ENCODE measurements at places on chromosomes 4 and X.

- DNase-seq: no peak
Observed at GRCh38 chr4:127069675-127070074, 563.1 kb upstream of the INTU start.

GRCh38 chr4:3189459-3189858 is 59.5 kb upstream of the MSANTD1 start:
- DNase-seq: no peak

DNA sequence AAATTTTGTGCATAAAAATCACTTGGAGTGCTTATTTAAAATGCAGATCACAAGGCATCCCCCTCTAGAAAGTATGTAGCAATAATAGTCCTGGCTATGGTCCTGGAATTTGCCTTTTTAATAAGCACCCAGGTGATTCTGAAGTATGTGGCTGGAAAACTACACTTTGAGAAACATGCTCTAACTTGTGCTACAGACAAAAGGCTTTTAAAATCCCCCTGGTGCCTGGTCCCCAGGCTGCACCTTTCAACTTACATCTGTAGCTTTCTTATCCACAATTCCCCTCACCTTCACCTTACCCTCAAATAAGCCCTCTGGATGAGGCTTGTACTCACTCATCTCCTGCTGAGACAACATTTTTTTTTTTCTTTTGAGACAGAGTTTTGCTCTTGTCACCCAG is 21.1 kb downstream of the ART3 start:
- no peak for DNase-seq

DNA sequence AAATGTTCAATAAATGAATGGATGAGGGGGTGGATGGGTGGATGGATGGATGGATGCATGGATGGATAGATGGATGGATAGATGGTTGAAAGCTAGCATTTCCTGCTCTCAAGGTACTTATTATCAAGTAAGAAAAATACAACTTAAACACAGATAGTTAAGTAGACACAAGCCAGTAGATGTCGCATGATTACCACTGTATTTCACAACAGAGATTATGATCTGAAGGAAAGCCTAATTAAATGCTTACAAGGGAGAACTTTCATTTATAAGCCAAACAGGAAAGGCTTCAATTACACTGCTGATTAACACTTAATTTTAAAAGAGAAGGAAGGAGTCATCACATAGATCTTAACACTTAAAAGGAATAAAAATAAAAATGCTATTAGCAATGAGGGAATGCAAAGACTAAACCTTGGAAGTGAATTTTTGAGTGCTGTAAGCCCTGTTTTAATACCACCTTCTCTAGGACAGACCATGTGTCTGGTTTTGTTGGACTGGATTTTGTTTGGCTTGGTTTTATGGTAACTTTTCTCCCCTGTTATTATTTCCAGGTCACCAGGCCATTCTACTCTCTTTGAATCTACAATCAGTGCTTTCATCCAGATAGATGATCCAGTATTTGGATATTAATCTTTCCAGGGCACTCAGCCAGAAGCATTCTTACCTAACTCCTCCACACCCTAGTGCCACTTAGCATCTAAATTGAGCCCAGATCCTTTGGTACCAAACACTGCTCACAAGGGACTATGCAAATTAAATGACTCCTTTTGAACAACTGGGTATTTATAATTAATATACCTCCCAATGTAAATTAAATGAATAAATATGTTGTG is 75.5 kb upstream of the SLC39A8 start:
- DNase-seq: no peak

- DNase-seq: no peak
Observed at GRCh38 chrX:46755671-46756070, 3.2 kb downstream of the SLC9A7 start.

GRCh38 chr4:16217300-16218051 is 8.8 kb downstream of the TAPT1 start:
- DNase-seq: no peak

DNA sequence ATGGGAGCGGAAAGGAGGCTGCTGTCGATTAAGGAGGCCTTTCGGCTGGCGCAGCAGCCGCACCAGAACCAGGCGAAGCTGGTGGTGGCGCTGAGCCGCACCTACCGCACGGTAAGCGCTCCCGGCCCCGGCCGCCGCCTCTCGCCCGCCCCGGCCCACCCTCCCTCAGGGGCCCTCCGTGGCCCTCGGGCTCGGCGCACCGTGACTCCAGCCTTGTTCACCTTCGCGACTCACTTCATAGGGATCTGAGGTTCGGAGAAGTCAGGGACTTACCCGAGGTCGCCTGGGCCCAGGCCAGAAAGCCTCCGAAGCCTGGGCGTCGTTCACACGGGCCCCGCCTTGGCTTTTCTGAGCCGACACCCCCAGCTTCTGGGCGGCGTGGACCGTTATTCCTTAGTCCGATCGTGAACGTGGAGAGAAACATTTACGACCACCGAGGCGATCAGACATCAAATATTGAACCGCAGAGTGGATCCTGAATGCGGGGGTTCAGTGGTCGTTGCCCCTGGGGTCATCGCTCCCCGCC is 362 bp downstream of the NCAPG start:
- DNase-seq: no peak

GRCh38 chrX:151676196-151676595 is 19.1 kb upstream of the PRRG3 start:
- no peak for DNase-seq

GRCh38 chrX:47648376-47648775 is 2.0 kb downstream of the ELK1 start:
- DNase-seq: no peak

DNA sequence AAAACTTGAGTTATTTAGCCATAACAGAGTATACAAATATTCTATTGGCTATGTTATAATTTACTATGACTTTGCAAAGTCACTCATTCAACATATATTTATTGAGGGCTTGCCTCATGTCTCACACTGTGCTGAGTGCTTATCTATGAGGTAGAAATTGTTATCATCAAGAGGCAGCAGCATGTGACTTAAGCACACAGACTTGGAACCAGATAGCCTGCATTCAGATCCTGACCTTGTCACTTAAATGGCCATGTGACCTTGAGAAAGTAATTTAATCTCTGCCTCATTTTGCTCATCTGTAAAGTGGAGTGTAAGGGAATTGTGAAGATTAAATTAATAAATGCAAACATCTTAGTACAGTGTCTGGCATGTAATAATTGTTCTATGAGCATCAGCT is 10.1 kb upstream of the EXOSC9 start:
- DNase-seq: no peak

GRCh38 chr4:27594922-27595321 is 734.3 kb downstream of the STIM2 start:
- DNase-seq: no peak

DNA sequence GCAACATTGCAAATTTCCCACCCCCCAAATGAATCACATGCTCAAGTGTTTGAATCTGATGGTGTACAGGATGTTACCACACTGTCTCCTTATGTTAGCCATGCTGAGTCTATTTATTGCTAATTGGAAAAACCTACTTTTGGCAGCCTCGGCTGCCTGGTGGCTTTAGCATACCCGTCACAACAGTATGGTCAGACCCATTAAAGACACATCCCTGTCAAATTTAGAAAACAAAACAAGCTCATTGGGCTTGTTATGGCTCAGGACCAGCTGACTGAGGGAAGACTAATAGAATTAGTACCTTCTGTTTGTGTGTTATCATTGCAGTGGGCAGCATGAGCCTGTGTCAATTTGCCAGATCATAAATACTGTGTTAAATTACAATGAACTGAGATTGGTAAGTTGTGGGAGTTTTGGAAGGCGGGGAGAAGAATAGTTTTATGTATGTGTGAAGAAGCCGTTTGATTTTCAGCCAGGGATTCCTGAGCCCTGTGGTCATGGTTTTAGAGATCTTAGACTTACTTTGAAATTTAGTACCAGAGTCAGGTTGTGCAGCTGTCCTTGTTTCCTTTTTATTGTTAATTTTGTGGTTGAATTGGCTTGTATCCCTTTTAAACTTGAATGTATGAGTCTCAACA is 66.8 kb downstream of the POLA1 start:
- DNase-seq: peak; percentile 34

DNA sequence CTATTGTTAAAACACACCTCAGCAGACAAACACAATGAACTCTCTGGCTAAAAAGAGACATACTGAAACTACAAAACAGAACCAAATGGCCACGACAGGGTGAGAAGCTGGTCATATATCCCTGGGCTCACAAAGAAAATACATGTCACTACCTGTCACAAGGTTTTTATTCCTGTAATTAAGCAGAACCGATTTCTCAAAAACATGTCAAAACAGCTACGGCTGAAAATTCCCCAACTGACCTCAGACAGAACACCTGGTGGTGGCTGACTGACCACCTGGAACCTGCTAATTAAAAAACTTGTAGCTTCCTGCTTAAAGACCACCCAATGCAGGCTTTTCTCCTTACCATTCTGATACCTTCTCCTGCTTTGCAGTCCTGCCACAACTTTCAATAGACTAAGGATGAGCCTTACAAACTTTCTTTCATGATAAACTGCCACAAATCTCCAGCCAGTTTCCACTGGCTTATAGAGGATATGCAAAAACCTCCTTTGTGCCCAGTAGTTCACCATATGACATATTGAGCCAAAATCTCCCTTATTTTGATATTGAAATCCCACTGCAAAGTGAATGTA is 571.9 kb downstream of the SPOCK3 start:
- no peak for DNase-seq

- peak; percentile 14 for DNase-seq
Observed at GRCh38 chr4:149555146-149555545, 260.5 kb downstream of the IQCM start.

GRCh38 chrX:72021975-72022374 is 109.7 kb downstream of the RTL5 start:
- no peak for DNase-seq

DNA sequence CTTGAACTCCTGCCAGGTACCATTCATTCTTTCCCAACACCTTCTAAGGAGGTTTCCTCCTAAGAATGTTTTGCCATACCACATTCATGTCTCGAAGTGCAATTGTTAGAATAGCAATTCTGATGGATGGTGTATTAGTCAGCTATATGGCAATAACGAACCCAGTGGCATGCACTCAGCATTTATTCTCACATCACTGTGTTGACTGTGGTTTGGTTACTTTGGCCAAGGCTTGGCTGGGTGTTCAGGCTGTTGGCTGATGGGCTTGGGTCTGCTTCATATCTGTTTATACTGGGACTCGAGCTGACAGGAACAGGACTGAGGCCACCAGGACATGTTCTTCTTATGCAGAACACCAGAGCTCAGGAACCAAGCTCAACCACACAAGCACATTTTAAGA is 31.7 kb downstream of the PSAPL1 start:
- no peak for DNase-seq

GRCh38 chr4:173367285-173367684 is 3.5 kb upstream of the SAP30 start:
- DNase-seq: no peak

DNA sequence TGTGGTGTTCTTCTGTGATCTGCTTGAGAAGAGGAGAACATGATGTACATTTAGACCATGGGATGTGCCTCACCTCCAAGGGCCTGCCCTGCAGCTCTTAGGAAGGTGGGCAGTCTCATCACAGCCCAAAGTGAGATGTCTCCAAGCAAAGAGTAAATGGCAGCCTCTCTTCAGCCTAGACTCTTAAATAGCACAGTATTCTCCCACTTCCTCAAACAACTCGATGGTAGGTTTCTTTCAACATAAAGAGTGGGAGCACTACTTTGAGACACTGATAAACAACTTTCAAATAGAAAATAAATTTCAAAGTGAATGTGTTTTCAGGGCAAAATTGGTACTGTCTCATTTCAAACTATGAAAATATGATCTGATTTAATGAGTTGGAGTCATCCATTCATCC is 35.2 kb downstream of the EDNRA start:
- no peak for DNase-seq

GRCh38 chr4:10534820-10535219 is 77.6 kb upstream of the ZNF518B start:
- no peak for DNase-seq

DNA sequence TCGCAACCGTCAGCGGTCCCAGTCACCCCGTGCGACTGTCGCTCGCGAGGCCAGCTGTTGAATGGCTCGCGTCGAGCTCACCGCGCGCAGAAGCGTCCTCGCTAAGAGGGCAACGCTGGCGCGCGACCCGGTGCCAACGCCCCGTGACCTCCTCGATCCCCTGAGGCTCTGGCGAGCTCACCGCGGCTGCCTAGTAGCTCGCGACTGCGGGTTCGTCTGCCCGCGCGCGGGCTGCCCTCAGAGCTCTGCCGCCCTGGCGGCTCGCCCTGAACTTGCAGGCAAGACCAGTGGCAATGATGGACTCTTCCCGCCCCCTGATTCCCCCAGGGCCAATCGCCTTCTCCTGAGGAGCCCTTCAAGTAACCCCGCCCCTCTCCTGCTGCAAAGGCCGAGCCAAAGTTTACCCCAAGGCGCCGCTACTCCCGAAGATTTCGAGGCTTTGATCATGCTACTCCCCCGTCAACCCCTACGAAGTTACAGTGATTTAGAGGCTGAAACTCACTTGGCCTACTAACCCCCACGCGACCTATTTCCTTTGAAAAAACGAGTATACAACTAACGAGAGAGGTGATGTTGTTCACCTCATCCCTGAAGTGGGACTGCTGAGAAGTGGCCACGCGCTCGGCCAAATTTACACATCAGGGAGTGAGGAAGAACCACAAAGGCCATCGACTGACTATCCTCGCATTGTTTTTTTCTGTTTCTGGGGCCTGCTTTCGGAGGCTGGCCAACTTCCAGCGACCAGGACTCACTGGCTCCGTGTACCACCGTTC is 37.5 kb downstream of the PGRMC1 start:
- DNase-seq: no peak

DNA sequence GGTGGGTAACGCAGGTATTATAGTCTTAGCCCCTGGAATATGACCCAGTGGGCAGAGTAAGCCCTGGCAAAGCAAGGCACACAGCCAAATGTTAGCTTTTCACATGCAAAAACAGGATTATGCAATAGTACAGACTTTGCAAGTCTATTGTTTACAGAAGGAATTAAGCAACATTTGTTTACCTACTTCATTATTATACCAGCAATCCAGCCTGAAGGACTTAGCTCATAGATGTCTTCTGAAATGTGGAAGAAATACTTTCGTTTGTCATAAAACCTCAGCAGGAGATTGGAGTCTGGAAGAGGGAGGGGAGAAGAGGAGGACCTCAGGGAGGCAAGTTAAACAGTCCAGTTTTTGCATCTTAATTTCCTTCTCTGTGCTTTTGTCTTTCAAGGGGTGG is 226.7 kb upstream of the CENPE start:
- DNase-seq: no peak

DNA sequence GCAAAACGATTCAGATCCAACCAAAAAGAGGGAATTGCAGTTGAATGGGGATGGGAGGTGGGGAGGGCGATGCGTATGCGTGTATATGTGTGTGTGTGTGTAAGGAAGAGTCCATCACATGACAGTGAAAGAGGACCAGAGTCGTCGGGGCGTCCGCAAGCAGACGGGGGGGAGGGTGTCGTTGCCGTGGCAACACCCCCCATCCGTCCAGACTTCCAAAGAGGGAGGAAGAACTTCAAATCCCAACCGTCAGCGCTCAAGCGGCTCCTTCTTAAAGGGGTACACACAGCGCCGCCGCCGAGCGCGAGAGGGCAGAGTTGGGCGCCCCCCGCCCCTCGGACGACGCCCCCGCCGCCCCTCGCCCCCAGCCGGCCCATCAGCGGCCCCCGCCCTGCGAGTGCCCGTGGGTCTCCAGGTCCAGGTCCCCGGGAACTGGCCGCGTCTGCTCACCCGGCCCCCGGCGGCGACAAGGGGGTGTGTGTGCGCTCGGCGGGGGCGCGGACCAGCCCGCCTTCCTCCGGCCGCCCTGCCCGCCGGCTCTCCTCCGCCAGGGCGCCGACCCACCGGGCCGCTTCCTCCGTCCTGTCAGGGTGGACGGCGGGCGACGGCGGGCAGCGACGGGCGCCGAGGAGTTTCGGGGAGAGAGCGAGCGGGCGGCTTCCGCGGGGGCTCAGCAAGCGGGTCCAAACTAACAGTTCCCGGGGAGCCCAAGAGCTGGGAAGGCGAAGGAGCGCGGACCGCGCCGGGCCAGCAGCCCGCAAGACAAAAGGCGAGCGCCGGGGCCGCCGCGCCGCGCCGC is 685 bp downstream of the LCORL start:
- peak; percentile 26 for DNase-seq
